Lung microvascular endothelial cell (primary cell): ENCODE measurements at places on chromosomes 5 and 9.

- no peak for DNase-seq
These were observed 18.7 kb downstream of the C5orf58 start for GRCh38 chr5:170251462-170251861.

- peak; percentile 68 for DNase-seq
These were observed 23.1 kb upstream of the ERCC6L2 start for GRCh38 chr9:95852059-95853032.

GRCh38 chr9:107070586-107070985, 207.6 kb downstream of the ZNF462 start:
- DNase-seq, result no peak

GRCh38 chr9:127199001-127199791, 65.4 kb upstream of the GARNL3 start:
- DNase-seq, result peak; percentile 80

DNA sequence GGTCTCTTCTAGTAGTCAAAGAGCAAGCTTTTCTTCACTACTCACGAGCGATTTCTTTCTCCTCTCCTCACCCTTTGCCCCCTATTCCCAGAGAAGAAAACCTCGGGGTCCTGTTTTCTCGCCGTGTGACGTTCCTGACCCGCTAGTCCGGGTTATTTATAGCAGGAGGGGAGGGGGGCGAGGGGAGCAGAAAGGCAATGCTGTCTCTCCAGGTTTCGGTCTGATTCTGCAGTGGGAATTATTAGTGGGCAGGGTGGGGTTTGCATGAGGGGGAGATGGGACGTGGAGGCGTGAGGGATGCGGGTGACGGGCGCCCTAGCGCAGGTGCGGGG, 847 bp upstream of the GABRB2 start:
- DNase-seq, result no peak

DNA sequence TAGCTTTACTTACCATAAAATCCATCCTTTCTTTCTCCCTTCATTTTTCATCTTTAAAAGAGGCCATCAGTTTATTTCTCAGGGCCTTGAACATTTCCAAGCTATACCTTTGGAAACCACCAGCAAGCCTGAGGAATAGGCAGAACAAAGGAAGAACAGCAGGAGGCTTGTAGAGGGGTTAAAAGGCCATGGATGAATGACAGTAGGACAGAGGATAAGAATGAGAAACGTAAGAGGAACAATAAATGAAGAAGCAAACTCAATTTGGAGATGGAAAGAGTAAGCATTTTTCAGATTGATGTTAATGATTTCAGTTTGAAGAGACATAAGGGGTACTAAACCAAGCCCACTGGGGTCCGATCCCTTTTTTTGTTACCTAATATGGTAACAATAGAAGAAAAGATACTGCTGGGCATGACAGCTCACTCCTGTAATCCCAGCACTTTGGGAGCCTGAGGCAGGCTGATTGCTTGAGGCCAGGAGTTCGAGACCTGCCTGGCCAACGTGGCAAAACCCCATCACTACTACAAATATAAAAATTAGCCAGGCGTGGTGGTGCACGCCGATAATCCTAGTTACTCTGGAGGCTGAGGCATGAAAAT, 106.6 kb upstream of the NMUR2 start:
- no peak for DNase-seq

DNA sequence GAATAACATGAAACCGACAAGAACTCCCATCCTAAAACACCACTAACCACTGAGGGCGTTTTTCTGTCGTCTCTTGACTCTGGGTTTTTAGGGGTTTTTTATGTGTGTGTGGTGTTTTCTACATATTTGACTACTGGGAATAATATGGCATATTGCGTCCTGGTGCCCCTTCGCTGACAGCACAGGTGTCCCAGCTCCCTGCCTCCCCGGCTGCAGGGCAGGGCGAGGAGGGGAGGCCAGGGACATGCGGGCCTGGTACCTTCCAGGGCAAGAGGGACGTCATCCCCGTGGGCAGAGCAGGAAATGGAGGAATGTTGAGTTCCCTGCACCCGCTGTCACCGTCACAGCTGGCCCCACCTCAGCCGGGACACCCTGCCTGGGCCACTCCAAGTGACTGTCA, 34.8 kb downstream of the VAV2 start:
- DNase-seq, result no peak

GRCh38 chr5:172412724-172413286, 41.5 kb downstream of the SH3PXD2B start:
- peak; percentile 90 for DNase-seq

DNA sequence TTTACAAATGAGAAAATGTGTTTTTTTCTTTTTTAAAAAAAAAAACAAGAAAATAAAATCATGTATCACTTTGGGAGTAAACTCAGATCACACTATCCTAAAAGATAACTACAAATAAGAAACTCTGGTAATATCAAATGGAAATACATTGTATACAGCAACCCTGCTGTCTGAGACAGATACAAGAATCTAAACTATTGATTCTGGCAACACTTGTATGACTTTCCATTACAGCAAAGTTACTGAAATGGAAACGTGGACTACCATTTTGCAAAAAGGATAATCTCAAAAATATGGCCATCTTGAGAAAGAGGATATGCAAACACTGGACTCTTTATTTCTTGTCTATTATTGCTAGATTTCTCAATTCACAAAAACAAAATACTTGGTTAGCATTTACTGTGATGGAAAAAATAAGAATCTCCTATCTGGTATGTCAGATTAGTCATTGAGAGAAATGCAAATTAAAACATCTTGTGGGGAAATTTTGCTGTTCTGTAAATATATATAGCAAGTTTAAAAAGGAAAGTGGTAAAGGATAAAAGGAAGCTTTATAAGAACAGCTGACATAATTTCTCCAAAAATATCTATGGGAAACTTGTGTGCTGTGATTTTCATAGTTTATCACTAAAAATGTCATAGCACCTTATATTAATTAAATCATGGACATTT, 112.9 kb upstream of the FER start:
- DNase-seq, result no peak

GRCh38 chr5:126523818-126524510, 71.1 kb downstream of the ALDH7A1 start:
- DNase-seq, result no peak

GRCh38 chr9:92964607-92965060, 17.3 kb downstream of the FGD3 start:
- no peak for DNase-seq

GRCh38 chr9:81461196-81461595, 228.2 kb downstream of the TLE1 start:
- DNase-seq, result no peak

DNA sequence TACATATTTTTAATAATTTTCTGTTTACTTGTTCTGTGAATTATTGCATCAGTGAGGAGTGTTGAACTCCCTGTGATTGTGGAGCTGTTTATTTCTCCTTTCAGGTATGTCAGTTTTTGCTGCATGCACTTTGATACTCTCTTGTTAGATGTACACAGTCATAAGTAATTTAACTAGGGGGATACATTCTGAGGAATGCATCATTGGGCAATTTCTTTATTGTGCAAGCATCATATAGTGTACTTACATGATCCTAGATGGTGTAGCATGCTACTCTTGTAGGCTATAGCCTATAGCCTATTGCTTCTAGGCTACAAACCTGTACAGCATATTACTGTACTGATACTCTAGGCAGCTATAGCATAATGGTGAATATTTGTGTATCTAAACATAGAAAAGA, 9.5 kb downstream of the DENND4C start:
- no peak for DNase-seq
